ENCODE measurements at places on chromosomes 3 and 15.

DNA sequence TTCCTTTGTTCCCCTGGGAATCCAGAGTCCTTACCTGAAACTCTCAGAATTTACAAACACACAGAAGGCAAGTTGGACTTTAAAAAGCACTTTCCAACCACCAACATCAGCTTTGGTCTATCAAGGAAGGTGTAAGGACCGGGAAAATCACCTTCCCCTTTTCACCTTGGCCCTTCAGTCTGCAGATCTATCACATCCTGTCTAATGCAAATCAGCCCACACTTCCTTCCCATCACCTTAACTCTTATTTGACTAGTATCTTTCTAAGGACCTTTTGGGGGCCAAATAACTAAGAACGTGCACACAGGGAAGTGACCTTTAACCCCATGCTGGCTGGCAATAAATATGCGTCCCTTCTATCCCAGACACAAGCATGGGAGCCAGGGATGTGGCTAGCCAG is 320.6 kb downstream of the ARRDC4 start:
- DNase-seq, result no peak

DNA sequence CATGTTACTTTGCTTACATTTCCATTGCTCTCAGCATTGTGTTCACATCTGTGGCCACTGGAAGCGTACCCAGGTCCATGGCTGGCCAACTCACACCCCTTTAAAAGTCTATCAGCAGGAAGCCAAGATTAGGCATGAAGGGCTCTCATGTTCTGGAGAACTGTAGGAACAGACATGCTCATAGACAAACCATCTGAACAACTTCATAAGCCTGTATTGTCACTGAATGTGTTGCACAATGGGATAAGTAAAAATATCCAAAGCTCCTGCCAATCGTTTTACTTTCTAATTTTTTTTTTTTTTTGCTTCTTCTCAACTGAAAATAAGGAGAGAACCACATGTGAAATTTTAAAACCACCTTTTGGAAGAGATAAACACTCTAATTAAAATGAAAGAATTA is 6.4 kb downstream of the RPLP1 start:
- DNase-seq, result no peak

- DNase-seq, result no peak
Measured at GRCh38 chr15:61921093-61921492, 139.2 kb downstream of the VPS13C start.

- no peak for DNase-seq
Measured at GRCh38 chr3:88033808-88034207, 25.0 kb downstream of the CGGBP1 start.

- peak; percentile 48 for DNase-seq
Measured at GRCh38 chr3:149771652-149772271, 19.5 kb upstream of the COMMD2 start.

DNA sequence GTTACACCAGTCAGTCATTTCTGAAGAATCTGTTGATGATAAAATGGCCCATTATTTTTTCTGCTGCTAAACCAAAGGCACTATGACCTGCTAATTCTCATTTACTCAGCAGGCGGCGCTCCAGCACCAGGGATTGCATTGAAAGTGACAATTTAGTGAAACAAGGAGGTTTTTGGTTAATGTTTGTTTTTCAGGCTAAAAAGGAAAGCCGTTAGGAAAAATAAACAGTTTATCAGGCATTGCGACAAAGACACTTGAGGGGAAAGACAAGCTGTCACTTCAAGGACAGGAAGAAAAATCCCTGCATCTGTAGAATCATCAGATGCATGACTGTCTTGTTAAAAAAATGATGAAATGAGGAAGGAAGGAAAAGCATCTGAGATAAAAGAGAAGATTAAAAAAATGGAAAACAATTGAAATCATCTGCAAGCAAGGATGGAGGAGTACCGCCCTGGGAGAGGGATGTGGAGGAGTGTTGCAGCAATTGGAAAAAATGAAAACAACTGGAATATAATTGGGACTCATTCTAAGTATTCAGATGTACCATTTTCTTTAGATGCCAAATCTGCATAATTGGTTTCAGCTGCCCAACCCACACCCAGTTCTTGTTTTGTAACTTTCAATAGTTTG is 54.0 kb downstream of the NR1D2 start:
- peak; percentile 68 for DNase-seq

- peak; percentile 53 for DNase-seq
Measured at GRCh38 chr15:99452728-99453636, 112.8 kb upstream of the MEF2A start.

DNA sequence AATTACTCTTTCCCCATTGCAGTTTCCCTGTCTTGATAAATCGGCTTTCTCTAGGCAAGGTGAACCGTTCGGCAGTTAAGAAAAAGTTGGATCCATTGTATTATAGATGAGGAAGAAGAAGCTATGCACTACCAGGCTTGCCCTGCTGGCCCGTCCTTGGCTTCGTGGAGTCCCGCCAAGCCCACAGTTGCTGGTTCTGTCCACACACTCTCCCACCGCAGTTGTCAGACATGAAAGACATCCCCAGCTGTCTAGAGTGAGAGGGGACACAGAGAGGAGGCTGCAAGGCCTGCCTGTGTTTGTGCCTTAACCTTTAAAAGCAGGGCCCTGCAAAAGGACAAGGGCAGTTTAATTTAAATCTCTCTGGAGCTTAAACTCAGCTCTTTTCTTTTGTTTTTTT is 47.2 kb upstream of the PLCL2 start:
- DNase-seq, result no peak

GRCh38 chr15:88623061-88623460 is 1.9 kb downstream of the AEN start:
- peak; percentile 69 for DNase-seq

DNA sequence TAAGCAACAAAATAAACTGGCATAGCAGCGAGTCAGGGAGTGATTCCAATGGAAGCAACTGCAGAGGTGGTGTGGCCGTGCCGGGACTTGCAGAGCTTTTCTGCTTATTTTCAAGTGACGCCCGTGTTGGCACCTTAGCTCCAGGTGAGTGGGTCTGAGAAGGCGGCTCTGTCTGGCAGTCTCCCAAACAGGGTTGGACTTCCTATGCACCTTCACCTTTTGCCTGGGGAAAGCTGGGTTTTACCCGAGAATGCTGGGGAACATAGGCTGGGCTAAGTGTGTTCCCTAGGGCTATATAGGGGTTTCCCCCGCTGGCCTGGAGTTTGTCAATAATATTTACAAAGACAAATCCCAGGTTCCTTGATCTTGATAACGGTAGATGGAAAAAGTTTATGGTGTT is 179.9 kb upstream of the TBL1XR1 start:
- no peak for DNase-seq

DNA sequence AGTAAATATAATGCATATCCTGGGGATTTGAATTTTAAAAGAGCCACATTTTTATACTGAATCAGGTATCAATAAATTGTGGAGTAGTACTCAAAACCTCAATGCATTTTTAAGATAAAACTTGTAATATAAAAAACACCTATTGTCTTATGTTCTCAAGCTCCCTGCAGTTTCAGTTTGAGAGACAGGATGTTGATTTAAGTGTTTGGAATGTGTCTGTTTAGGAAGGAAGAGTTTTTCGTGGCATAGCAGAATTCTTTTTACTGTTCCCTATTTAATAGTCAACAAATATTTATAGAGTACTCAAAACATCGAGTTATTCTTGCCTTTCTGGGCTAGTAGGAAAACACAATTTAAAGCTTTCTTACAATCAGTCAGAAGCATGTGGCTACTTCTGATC is 146.1 kb upstream of the BCHE start:
- DNase-seq, result peak; percentile 6

GRCh38 chr3:77203851-77204250 is 164.0 kb downstream of the ROBO2 start:
- no peak for DNase-seq

GRCh38 chr15:49865925-49866757 is 245.3 kb downstream of the DTWD1 start:
- peak; percentile 18 for DNase-seq

DNA sequence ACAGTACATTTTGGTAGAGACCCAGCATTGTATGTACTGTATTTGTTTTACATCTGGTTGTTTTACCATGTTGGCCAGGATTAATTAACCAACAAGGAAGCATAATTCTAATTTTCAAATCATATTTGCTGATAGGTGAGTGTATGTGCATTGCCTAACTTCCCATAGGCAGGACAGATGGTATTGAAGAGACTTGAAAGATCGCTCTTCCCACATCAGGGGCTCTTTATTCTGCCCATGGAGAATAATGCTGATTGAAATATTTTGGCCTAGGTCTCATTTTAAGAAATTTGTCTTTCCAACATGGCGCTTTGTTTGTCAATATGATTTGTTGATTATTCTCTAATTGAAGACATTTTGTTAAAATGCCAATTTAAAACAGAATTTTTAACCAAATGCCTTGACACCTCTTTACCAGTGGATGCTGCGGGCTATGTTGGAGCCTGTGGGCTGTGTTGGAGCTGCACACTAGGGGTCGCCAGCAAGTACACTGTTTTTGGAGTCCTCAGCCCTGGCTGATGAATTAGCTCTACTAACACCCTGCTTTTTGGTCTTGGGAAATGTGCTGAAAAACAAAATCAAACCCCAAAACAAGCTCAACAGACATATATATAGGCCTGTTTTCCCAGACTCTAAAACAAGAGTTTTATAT is 5.3 kb downstream of the P2RY12 start:
- DNase-seq, result no peak

- no peak for DNase-seq
Measured at GRCh38 chr3:116483135-116483534, 37.8 kb upstream of the LSAMP start.

GRCh38 chr3:107675233-107675900 is 152.6 kb downstream of the BBX start:
- DNase-seq, result no peak

DNA sequence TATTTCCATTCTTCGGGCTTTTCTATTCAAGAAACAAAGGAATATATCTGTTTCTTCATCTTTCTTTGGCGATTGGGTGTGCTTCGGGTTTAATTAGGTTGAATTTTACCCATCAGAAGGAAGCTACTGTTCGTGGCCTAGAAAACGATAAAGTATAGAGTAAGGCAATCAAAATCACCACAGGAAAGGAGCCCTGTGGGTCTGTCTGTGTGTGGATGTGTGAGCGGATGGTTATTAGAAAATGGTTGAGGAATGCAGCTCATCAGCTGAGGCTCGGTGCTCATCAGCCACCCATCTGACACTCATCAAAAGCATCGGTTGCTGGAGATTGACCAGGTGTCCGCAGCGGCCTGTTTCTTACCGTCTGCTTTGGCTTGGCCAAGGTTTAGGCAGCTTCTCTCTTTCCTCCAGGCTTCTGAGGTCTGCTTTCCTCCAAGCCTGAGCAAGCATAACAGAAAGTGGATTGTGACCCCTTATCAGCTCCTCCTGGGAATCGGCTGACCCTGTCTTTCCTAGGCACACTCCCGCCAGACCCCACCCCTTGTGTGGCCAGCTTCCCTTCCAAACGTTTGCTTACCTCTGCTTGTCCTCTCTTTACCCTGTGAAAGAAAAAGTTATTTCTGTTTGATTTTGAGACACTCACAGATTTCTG is 17.6 kb upstream of the ISLR start:
- no peak for DNase-seq

GRCh38 chr3:154235330-154235729 is 89.0 kb downstream of the DHX36 start:
- DNase-seq, result peak; percentile 46

GRCh38 chr3:15557511-15557946 is 36.0 kb upstream of the COLQ start:
- peak; percentile 76 for DNase-seq

GRCh38 chr15:53759411-53759931 is at the start of gene WDR72:
TSS of gene WDR72 (minus strand) at chr15:53759663. CDS start at chr15:53733149, 26,514 bp downstream.
- no peak for DNase-seq

DNA sequence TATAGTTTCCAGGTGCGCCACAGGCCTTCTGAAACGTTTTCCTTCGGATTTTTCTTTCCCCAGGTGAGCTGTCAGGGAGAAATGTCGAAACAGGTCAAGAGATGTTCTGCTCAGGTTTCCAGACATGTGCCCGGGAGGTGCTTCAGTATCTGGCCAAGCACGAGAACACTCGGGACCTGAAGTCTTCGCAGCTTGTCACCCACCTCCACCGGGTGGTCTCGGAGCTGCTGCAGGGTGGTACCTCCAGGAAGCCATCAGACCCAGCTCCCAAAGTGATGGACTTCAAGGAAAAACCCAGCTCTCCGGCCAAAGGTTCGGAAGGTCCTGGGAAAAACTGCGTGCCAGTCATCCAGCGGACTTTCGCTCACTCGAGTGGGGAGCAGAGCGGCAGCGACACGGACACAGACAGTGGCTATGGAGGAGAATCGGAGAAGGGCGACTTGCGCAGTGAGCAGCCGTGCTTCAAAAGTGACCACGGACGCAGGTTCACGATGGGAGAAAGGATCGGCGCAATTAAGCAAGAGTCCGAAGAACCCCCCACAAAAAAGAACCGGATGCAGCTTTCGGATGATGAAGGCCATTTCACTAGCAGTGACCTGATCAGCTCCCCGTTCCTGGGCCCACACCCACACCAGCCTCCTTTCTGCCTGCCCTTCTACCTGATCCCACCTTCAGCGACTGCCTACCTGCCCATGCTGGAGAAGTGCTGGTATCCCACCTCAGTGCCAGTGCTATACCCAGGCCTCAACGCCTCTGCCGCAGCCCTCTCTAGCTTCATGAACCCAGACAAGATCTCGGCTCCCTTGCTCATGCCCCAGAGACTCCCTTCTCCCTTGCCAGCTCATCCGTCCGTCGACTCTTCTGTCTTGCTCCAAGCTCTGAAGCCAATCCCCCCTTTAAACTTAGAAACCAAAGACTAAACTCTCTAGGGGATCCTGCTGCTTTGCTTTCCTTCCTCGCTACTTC is 3.8 kb downstream of the BHLHE40 start:
- no peak for DNase-seq

DNA sequence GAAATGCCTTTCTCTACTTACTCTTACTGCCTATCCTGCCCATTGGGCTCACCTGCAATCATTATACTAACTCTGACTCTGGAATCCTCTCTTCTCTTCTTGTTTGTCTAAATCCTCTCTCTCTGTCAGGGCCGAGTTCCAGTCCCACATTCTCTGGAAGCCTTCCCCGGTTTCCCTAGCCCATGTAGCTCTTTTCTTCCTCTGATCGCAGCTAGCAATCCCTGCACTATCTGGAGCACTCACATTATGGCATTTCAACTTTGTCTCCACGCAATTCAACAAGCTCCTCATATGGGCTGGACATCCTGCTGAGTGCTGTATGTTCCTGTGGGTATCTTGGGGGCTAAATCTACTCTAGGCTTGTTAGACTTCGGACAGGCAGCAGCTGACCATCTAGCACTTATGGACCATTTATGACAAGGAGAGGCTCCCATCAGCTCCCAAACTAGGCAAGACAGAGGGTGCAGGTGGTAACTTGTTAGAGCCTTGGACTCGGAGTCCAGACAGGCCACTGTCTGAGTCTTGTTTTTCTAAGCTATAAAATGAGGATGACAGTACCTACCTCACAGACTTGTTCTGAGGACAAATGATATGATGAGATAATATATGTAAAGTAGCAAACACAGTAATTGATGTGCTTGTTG is 58.3 kb downstream of the EPHB3 start:
- DNase-seq, result no peak

DNA sequence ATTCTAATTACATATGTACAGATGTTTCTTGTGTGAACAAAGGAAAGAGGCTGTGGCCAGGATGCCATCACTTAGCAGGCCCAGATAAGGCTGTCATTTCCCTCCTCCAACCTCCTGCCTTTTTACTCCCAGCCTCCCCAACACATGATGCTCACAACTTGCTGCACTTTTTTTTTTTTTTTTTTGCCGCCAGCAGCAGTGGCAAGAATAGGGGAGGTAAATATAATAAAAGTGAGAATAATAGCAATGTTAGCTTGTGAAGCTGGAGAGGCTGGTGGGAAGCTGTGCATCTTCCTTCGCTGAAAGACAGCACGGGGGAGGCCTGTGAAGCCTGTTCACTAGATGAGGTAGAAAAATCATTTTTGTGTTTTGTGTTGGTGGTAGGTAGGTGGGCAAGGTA is 42.5 kb upstream of the MYO5C start:
- DNase-seq, result no peak

GRCh38 chr3:194976049-194976451 is 290.4 kb downstream of the FAM43A start:
- DNase-seq, result no peak
